ENCODE measurements at places on chromosomes 3 and 15.

DNA sequence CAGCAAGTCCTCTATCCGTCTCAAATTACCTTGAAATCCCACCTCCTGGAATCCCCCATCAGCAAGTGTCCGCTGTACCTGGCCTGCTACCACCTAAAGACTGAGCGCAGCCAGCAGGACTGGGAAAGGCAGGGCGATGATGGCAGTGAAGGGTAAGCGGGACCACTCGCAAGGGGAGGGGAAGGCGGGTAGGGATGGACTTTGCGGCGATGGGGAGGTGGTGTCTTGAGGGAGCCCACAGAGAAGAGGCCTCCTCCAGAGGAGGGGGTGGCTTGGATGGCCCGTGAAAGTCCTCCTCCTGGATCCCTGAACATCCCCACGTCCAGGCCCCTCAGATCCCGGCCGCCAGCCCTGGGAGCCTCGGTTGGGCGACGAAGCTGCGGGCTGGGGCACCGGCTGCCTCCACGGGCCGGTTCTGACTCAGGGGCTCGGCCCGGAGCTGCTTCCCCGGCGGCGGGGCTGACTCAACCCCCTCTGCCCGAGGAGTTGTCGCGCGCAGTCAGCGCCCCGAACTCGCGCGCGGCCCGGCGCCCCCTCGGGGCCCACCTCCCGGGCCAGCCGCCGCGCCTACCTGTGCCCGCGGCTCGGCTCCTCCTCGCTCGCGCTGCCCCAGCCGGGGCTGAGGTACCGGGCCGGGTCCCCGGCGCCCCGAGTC, 512 bp downstream of the LARP6 start:
- DNase-seq = no peak

GRCh38 chr3:38458796-38459498, 5.3 kb downstream of the ACVR2B start:
- DNase-seq = peak; percentile 36

DNA sequence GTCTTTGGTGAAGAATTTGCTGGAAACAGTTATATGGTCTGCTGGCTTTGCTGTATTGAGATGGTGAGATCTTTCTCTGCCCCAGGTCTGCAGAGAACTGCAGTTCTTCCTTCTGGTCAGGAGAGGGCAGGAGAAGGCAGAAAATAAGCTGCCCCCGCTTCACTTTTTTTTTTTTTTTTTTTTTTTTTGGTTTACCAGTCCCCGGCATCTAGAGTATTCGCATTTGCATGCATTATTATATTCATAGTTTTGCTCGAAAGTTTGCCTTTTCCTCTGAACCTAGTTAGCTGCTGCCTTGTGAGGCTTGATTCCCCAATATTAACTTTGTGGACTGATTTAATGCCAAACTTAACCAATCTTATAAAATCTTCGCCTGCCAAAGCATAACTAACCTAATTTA, 10.6 kb upstream of the PARL start:
- DNase-seq = no peak

DNA sequence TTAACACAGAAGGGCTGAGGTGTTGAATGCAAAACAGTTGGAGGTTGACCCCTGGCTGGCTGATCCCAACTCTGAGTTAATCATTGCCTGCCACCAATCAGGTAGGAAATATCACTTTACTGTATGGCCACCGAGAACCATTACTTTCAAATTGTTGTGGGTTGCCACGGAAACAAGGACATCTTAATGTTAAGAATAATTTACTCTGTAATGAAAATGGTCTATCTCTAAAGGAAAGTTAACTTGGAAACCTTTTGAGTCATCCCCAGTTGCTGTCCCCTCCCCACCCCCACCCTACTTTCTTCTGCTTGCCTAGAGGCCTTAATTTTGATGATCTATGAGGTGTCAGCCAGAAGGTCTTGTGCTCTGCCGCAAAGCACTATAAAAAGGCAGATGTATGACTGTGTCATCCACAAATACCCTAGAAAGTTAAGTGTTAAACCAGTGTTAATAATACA, 78.7 kb upstream of the SNRK start:
- no peak for DNase-seq

- DNase-seq = no peak
Observed at GRCh38 chr3:27708250-27708649, 13.9 kb downstream of the EOMES start.

All from occipital lobe (tissue), 3 donors.